ENCODE measurements at places on chromosomes 13 and 19. TPM values are rescaled to one million over a fixed set of nuclear protein-coding genes. Genes with fewer than 3 reads are reported as not detected.

Gene CASP14
- not detected for total RNA-seq

Gene IGFL2
- 16.6 TPM for total RNA-seq

Gene ZNF331
- total RNA-seq = 3.4 TPM

Gene ADM5
- total RNA-seq = 2.0 TPM

Gene FOXA3
- not detected for total RNA-seq

Gene RFPL4A
- not detected for total RNA-seq

Gene CLDND2
- total RNA-seq = not detected

Gene ETV2
- 0.51 TPM for total RNA-seq

Gene TMEM272
- total RNA-seq = not detected

Gene ZNF211
- total RNA-seq = 8.5 TPM

Gene CPT1C
- 2.1 TPM for total RNA-seq

Gene DNM2
- total RNA-seq = 86.7 TPM

Gene ZNF763
- total RNA-seq = 0.09 TPM

Gene PODNL1
- total RNA-seq = 7.2 TPM

Gene ADAMTS10
- 0.21 TPM for total RNA-seq

Gene FAM174C
- 81.9 TPM for total RNA-seq
